Right cardiac atrium (tissue), 5 donors: ENCODE measurements at places on chromosomes 7 and 10.

GRCh38 chr7:91567081-91568012 lies 303.1 kb downstream of the FZD1 start:
- DNase-seq = no peak

DNA sequence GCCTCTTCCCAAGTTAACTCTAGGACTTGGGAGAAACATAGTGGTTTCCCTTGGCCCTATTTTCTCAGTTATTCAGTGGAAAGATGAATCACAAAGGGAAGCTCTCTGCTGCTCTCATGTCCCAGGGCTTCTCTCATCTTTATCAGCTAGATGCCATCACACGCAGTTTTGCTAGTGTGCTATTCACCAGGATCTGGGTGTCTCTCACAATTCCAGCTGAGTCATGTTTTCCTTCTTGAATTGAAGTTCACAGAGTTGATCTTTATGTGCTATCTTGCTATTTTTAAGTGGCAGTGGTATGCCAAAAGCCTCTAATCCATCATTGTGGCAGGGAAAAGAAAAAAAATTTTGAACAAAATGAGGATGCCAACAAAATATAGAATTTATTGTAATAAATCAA lies 101.3 kb downstream of the TWIST1 start:
- no peak for DNase-seq

DNA sequence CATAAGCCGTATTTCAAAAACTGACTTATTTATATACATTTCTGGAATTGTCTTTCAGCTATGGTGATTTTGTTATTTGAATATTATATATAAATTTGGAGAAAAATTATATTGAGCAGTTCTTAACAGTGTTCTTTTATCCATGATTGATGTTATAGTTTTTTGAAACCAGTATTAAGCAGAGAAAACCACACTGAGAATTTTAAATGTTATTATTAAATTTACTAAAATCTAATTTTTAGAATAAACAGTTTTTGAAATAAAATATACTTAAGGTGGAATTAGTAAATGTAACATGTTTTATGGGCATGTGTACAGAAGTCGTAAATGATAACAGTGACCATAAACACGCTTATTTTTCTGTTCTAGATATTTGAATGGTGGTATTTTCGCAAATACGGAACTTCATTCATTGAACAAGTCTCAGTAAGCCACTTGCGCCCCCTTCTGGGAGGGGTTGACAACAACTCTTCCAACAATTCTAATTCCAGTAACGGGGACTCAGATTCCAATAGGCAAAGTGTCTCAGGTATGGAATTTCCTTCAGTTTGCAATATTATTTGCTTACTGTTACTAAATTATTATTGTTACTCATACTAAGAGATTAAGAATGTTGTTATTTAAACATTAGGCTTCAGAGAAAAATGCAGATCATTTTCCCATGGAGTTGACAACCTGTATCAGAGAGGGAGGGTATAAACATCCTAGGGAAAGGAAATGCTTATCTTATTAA lies 166.1 kb downstream of the ST7 start:
- DNase-seq = peak; percentile 86

- no peak for DNase-seq
These were observed 43.4 kb downstream of the SHTN1 start for GRCh38 chr10:116961406-116962251.

DNA sequence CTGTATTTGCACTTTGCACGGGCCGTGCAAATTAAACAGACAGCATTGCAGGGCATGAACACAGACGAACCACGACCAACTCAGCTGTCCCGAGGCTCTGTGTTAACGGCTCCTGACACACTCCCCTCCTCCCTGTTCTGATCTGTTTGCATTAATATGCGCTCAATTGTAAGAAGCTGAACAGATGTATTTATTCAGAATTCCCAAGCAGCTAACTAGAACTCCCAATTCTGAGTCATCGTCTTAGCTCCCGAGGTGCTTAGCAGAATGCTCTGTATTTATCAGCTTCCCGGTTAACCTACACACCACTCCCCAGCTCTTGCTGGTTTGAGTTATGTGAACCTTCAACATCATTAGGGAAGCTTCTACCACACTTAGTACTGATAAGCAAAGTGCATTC lies 286.4 kb downstream of the PTPRN2 start:
- DNase-seq = no peak

DNA sequence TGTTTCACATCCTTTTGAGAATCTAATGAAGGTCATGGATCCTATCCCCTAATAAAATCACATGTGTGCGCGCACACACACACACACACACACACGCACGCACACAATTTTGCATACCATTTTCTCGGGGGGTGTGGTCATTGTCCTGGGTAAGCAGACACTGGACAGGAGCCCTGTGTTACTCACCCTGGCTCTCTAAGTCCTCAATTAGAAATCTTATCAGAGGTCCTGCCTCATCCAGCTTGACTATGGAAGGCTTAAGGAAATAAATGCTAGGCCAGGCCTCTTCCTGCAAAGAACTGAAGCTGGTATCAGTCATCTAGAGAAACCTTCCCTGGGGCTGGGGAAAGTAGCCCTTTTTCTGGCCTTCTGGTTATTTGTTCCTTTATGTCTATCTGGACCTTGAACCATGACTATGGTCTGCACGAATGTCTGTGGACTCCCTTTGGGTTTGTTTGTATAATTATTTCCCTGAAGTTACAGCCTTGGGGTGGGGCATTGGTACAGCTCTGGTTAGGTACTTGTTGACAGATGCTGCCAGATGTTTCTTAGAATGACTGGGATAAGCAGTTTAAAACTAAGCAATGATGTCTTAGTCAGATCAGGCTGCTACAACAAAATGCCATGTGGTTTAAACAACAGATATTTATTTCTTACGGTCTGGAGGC lies 208.5 kb downstream of the CCDC3 start:
- DNase-seq = no peak

GRCh38 chr7:101614098-101614938 lies 14.8 kb downstream of the MYL10 start:
- peak; percentile 37 for DNase-seq

DNA sequence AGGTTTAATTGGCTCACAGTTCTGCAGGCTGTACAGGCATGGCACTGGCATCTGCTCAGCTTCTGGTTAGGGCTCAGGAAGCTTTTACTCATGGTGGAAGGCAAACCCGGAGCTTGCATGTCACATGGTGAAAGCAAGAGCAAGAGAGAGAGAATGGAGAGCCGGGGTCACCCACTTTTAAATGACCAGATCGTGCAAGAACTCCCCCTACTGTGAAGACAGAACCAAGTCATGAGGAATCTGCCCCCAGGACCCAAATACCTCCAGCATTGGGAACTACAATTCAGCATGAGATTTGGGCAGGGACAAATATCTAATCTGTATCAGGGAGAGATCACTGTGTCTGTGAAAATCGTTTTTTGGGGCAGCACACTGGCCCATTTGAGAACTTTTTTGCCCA lies 110.0 kb upstream of the MYO3A start:
- no peak for DNase-seq

DNA sequence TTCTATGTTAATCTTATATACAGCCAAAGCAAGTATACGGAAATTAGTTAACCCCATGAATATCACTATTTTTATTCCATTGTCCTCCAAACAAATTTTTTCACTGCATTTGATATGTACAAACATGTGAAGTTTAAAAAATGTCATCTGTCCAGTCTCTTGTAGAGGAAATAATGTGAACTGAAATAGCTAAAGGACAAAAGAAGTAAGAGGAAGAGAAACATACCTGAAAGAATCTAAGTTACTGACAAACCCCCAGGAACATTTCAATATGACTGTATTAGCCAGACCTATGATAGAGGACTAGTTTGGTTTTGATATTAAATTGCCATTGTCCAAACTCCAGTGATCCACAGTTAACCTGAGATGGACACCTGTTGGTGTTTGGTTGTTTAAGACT lies 80.6 kb downstream of the NRCAM start:
- DNase-seq = no peak

GRCh38 chr10:44965104-44965503 lies 5.5 kb downstream of the RASSF4 start:
- DNase-seq = no peak

GRCh38 chr7:90759710-90760109 lies 163.6 kb downstream of the CDK14 start:
- no peak for DNase-seq

- peak; percentile 41 for DNase-seq
These were observed 61.7 kb downstream of the SH2D4B start for GRCh38 chr10:80599424-80599847.

- no peak for DNase-seq
These were observed 25.6 kb downstream of the PUS7 start for GRCh38 chr7:105496521-105496920.

GRCh38 chr7:132089356-132089755 lies 486.9 kb downstream of the PLXNA4 start:
- DNase-seq = no peak

- no peak for DNase-seq
These were observed 33.3 kb upstream of the CAPZA2 start for GRCh38 chr7:116829041-116829440.

GRCh38 chr10:124560377-124561105 lies 98.9 kb downstream of the LHPP start:
- DNase-seq = peak; percentile 74

DNA sequence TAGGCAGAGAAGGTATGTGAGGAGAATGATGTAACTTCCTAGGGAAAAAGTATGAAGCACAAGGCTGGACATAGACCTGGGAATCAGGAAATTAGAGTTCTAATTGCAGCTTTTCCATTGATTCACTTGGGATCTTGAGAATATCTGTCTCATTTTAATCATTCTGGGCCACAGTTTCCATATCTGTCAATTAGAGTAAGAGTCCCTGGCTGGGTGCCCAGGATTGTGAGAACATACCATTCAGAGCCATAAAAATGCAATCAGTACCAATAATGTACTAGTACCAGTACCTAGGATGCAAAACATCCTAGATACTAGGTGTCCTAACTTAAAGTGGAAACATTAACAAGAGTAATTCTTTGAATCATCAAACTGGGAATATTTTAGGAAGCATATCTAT lies 29.6 kb downstream of the CAV1 start:
- peak; percentile 33 for DNase-seq

DNA sequence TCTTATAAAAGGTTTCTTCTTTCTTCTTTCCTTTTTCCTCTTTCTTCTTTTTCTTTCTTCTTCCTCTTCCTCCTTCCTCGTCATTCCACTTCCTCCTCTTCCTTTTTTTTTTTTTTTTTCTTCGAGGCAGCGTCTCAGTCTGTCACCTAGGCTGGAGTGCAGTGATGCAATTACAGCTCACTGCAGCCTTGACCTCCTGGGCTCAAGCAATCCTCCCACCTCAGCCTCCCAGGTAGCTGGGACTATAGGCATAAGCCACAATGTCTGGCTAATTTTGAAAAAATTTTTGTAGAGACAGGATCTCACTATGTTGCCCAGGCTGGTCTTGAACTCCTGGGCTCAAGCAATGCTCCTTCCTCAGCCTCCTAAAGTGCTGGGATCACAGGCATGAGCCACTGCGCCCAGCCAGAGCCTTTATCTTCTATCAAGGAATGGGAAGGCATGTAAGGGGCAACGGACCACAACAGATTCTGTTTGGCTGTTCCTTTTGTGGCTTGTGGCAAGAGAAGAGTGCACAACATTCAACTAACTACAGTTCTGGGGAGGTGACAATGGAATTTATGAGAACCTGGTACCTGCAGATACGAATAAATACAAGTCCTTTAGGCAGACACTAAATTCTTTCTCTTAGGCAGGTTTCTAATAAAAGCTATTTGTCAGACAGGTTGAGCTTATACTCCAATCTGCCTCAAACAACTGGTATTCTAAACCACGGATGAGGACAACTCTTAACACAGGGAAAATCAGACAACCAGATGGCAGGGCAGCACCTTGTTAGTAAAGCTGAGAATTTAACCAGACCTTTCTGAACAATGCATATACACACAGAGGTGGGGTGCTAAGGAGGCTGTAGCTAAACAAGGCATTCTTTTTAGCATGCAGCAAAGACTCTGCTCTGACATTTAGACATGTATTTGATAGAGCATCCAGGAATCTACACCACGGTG lies 100.3 kb downstream of the DOCK4 start:
- no peak for DNase-seq

DNA sequence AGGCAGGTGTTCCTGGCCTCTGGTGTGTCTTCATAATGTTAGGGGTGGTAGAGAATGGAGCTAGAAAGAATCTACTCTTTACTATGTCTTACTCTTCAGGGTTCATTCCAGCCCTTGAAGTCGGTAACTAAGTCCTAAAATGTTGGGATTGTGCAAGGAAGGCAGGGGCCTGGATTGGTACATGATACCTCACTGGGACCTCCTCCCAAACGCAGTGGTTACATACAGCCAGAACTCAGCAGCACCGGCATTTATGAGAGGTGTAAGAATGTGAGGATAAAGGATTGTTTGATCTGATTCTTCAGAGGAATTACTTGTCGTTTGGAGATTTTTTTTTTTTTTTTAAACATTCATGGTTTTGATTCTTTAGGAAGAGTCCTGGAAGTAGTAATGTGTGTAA lies 6.9 kb downstream of the COMTD1 start:
- no peak for DNase-seq

DNA sequence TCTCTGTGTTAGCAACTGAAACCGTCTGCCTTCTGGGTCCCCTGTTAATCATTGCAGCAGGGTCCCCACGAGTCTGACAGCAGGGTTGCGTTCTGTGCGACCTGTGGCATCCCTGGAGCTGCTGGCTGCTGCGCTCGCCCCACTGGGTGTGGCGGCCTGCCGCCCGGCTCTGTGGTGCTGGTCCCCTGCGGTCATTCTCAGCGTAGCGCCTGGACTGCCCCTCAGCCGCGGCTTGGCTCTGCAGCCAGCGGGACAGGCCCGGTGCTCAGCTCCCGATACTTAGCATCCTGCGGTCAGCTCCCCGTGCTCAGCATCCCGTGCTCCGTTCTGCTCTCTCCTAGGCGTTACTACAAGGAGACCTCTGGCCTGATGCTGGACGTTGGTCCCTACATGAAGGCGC lies 35.0 kb downstream of the LHPP start:
- DNase-seq = no peak

DNA sequence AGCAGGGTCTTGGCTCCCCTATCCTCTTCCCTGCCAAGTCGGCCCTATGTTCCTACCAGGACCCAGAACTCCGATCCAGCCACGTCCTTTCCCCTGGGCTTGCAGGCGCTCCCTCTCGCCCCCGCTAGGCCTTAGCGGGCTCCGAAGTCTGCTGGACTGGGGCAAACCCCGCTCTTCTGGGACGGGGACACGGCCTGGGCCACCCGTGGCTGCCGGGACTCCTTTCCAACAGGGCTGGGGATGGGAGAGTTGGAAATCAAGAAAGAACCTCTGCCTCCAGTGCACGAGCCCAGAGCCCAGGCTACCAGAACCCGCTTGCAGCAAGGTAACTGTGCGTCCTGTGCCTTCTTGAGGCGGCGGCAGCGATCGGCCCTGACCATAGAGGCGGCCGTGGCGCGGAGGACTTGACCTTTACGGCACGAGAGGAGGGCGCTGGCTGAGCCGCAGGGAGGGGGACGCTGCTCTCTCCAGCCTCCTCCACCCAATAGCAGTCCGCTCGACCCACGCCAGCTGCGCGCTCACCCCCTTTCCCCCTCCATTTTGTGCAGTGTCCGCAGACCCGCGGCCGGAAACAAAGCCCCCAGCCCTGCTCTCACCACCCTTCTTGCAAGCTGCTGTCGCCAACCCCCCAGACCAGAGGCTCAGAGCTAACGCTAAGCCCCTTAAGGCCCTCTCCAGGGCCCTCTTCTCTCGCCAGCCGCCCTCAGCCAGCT lies 7.0 kb upstream of the HOXA11 start:
- DNase-seq = peak; percentile 51
